ENCODE measurements at places on chromosomes 7 and 10. TPM values are rescaled to one million over a fixed set of nuclear protein-coding genes. Genes with fewer than 3 reads are reported as not detected.

The GBX1 gene
- not detected for total RNA-seq

DNA sequence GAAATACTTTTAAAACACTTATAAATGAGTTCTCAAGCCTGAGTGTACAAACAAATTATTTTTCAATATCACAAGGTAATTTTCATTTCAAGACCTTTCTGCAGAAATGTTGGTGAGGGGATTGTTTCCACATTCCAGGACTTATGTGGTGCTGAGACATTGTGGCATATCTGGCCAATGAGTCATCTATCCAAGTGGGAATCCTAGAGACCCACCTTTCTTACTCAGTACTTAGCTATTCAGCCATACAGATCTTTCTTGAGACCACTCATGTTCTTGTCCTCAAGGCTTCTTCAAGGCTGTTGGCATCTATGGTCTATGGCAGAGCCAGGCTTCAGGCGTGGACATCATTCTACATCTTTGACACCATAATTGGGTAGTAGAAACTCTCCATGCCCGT is 225.4 kb downstream of the DKK1 start:
- DNase-seq = no peak

DNA sequence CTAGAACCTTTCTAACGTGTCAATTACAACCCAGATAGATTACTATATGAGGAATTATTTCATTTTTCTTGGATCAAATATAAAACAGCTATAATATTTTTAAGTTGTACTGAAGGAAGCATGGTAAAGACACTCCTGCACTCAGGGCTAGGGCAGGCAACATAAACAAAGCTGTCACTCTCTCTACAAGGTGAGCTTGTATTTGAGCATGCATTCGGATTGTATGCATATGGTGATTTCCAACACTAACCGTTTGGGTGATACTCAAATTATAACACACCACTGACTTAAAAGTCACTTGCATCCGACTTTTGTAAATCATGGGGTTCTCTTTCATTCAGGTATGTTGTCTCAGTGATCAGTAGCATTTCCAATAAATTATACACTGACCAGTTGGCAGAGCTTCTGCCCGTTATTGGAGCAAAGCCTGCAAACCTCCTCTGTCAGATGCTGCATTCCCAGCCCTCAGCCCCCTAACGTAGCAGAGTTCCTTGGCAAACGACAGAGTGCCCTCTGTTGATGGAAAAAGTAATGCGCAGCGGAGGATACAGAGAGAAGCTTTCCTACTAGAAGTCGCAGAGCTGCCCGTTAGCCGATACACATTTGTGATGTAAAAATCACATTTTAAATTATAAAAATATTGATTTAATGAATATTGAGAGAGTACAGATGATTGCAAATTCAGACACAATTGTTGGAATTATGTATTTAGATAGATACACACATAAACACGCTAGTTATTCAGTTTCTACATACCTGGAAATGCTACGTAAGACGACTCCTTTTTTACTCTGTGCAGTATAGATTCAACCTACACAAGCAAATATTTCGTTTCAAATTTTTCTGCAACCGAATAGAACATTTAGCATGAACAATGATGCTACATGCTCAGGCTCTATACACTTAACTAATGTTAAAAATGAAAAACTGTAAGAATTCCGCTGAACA is 173.9 kb upstream of the SP4 start:
- peak; percentile 25 for DNase-seq

GRCh38 chr10:45515630-45516029 is 141.6 kb downstream of the ALOX5 start:
- no peak for DNase-seq

DNA sequence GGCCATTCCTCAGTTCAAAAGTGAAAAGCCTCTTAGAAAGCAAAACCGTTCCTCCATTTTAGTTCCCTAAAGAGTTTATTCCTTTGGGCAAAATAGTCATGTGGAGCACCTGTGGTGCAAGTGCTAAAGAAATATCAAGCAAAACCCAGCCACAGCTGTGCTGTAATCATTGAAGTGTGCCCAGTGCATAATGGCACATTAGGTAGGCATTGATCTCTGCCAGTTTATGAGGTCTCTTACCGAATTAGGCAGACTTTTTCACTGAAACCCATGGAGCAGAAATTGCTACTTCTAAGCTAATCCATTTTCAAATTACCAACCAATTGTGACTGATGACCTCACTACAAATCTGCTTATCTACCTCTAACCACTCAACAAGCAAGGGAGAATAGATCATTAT is 97.2 kb upstream of the SEMA3A start:
- DNase-seq = no peak
